Neural crest cell (in vitro differentiated cells): ENCODE measurements at places on chromosomes 2 and 18. TPM values are rescaled to one million over a fixed set of nuclear protein-coding genes. Genes with fewer than 3 reads are reported as not detected.

Gene CFLAR
- total RNA-seq: 14.4 and 16.7 TPM in 2 replicates

Gene SERPINB10
- not detected in 2 replicates for total RNA-seq

Gene MAB21L4
- total RNA-seq: not detected in 2 replicates

Gene RESP18
- not detected in 2 replicates for total RNA-seq

Gene RTKN
- total RNA-seq: 61.2 and 62.0 TPM in 2 replicates

Gene OTOF
- 0.07 and 0.19 TPM in 2 replicates for total RNA-seq

DNA sequence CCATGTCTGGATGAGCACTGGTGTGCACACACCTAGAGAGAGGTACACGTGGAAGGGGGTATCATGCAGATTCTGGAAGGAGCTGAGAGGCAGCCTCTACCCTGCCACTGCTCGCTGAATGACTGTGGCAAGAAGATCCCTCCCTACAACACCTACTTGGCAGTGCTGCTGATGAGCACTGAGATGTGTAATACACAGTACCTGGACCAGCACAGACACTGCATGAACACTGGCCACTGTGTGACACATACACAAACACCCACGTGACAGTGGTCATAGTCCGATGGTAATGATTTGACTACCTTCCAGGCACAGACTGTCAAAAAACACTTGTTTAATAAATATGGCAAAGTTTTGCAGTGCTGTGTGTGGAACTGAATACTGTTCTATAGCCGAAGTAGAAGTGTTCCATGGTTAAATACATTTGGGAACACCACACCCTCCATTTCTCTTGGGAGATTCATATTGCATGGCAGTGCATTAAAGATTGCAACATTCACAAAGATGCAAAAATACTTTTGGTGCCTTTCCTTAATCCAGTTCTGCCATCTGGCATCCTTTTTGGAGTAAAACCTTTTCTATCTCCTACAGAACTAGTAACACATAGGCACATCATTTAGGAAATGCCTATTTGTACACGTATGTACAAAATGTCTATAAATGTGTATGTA lies 29.6 kb downstream of the MRPS5 start:
- DNase-seq: no peak

- no peak for DNase-seq
Measured at GRCh38 chr2:46277431-46278190, 19.6 kb upstream of the EPAS1 start.

DNA sequence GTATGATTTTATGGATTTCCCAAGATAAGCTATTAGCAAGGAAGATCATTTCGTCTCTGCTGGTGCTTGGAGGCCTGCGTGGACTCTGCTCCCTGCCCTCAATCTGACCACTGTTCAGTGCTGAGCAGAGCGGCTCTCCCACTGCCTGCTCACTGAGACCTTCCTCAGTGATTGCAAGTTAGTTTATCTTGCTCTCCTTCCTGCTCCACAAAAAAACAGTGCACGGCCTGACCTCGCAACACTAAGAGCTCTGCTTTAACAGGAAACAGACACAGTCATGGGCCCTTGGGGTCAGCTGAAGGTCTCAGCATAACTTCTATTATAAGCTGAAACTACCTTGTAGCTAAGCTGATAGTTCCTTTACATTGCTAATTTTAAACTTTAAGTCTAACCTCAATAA lies 53.1 kb downstream of the PRELID3A start:
- no peak for DNase-seq

DNA sequence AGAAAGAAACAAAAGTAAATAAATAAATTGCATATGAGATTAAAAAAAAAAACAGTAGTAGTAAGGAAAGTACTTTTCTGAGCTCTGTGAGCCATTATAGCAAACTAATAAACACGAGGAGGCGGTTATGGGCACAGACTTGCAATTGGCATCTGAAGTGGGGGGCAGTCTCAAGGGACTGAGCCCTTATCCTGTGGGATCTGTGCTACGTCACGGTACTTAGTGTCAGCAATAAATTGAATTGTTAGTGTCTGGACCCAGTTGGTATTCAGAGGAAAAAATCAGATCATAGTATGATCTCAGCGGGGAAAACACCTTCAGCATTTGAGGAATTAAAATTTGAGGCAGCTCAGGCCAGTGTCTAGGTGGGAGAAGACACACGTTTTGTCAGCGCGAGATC lies 76.6 kb upstream of the TEX51 start:
- no peak for DNase-seq
